Uterus (tissue), 4 donors: ENCODE measurements at places on chromosomes 1 and 21. TPM values are rescaled to one million over a fixed set of nuclear protein-coding genes. Genes with fewer than 3 reads are reported as not detected.

Gene C4BPA
- not detected for total RNA-seq

Gene GJA5
- 13.8 TPM for total RNA-seq

Gene GCSAML
- total RNA-seq: 1.5 TPM

Gene DFFA
- total RNA-seq: 34.7 TPM

Gene OVAAL
- total RNA-seq: not detected

- no peak for DNase-seq
- H3K36me3 ChIP-seq: no peaks in the 10 kb centered on the region
- H3K4me3 ChIP-seq: no peak overlapping the region
- H3K27me3 ChIP-seq: no peaks in the 10 kb centered on the region
These were observed 56.0 kb downstream of the ITSN1 start for GRCh38 chr21:33698087-33698860.

GRCh38 chr1:109425391-109426280, 612 bp downstream of the PSMA5 start:
- peak overlapping the region; percentile 90 for H3K4me3 ChIP-seq
- no peaks in the 10 kb centered on the region for H3K27me3 ChIP-seq
- H3K4me1 ChIP-seq: no peaks in the 10 kb centered on the region
- peak overlapping the region; percentile 64 for H3K27ac ChIP-seq

- no peaks in the 10 kb centered on the region for H3K4me1 ChIP-seq
- H3K27me3 ChIP-seq: no peaks in the 10 kb centered on the region
- H3K36me3 ChIP-seq: no peaks in the 10 kb centered on the region
- no peak overlapping the region for H3K27ac ChIP-seq
These were observed 13.9 kb upstream of the C1orf141 start for GRCh38 chr1:67148516-67149178.

DNA sequence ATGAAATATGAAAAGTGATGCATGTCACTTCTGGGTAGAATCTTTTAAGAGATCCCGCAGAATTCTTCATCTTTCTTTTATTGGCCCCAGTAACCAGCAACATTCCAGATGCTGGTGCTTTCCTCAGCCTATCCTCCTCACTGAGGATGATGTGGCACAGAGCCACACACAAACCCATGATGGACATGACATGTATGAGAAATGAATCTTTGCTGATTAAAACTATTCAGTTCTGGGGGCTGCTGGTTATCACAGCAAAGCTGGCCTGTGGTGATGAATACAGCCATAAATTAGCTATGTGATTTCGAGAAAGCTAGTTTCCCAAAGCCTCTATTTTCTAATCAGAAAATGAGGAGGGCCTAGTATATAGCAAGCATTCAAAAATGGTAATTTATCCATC, 8.3 kb upstream of the ERICH3 start:
- no peaks in the 10 kb centered on the region for H3K27me3 ChIP-seq
- H3K4me3 ChIP-seq: no peak overlapping the region
- no peaks in the 10 kb centered on the region for H3K36me3 ChIP-seq
- no peaks in the 10 kb centered on the region for H3K4me1 ChIP-seq

DNA sequence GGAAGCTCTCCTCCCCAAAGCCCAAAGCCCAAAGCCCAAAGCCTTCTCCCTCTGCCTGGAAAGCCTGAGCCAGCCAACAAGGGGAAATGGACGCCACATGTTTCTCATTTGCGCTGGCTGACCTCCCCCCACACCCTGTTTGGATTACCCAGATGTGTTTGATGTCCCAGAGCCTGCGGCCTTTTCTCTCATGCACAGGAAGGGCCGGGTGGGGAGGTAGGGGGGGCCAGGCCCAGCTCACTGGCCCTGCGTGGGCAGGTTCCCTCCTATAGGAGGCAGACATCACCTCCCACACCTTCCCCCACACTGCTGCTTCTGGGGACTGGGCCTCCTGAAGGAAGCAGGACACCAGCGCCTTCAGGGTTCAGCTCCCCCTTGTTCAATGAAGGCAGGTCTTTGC, 116.3 kb downstream of the NAV1 start:
- DNase-seq: peak; percentile 71
- H3K27ac ChIP-seq: peak overlapping the region; percentile 44
- no peaks in the 10 kb centered on the region for H3K4me1 ChIP-seq
- no peaks in the 10 kb centered on the region for H3K36me3 ChIP-seq

DNA sequence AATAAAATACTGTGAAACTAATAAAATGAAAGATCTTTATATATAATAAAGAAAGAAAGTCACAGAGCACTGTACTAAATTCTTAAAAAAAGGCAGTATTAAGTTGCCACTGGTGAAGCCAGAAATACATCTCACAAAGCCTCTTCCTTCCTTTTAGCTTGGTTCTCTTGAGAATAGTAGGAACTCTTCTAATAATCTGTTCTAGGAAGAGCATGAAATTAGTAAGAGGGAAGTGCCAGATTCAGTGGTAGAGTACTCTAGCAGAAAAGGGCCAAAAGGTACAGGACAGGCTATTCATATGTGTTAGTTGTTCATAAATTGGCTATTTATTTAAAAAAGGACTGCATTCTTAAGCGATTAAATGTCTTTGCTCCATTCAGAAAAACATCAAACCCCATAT, 33.7 kb downstream of the CTTNBP2NL start:
- H3K27me3 ChIP-seq: no peaks in the 10 kb centered on the region
- DNase-seq: no peak
- no peaks in the 10 kb centered on the region for H3K4me1 ChIP-seq
- H3K36me3 ChIP-seq: no peaks in the 10 kb centered on the region

DNA sequence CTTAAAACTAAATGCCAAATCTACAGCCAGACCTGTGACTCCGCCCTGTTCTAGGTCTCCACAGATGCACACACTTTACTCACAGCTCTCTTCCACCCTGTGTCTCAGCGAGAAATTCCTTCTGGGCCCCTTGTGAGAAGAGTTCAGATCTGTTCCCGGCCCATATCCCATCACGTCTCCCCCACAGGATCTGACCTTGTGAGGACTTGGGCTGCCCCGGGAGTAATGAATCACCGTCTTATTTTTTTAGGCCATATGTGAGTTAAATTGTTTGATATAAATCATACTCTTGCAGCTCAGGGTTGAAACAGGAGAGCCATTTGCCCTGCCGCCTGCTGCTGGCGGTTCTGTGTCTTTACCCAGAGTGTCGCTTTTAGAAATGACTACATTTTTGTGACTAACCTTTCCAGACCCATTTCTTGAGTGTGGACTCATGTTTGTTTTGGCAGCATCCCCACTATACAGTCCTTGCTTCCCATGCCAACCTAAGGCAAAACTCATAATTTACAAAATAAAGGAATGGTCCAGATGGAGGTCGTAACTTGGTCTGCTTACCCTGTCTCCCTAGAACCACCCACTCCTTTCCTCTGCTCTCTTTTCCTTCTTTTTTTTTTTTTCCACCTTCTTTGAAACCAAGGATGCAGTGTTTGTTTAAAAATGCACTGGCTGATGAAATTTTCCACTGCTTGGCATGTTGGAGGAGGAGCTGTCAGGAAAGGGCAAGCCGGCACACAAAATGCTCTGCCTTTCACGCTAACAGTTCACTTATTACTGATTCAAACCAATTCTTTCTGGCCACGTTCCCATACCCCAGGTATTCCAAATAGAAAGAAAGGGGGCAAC, 98.0 kb upstream of the C1orf105 start:
- no peaks in the 10 kb centered on the region for H3K36me3 ChIP-seq
- peak; percentile 67 for DNase-seq
- H3K4me3 ChIP-seq: peak overlapping the region; percentile 13
- no peaks in the 10 kb centered on the region for H3K27me3 ChIP-seq
- H3K27ac ChIP-seq: peak overlapping the region; percentile 80

DNA sequence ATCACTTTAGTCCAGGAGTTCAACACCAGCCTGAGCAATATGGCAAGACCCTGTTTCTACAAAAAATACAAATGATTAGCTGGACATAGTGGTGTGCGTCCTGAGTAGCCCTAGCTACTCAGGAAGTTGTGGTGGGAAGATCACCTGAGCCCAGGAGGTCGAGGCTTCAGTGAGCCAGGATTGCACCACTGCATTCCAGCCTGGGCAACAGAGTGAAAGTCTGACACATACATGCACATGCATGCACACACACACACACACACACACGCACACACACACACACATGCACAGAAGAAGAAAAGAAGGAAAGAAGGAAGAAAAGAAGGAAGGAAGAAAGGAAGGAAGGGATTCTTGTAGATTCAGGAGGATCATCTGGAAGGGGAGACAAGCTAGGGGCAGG, 104.4 kb upstream of the USP25 start:
- H3K27ac ChIP-seq: no peak overlapping the region
- no peak for DNase-seq
- H3K4me3 ChIP-seq: no peak overlapping the region
- no peaks in the 10 kb centered on the region for H3K4me1 ChIP-seq
- H3K27me3 ChIP-seq: no peaks in the 10 kb centered on the region
- H3K36me3 ChIP-seq: no peaks in the 10 kb centered on the region
